HFFc6 (cell line): ENCODE measurements at places on chromosomes 16 and 17. TPM values are rescaled to one million over a fixed set of nuclear protein-coding genes. Genes with fewer than 3 reads are reported as not detected.
A peak's percentile ranks its signal among the peaks of the same experiment; 100 is the strongest.

GRCh38 chr17:31371511-31372097 is 19.9 kb upstream of the RAB11FIP4 start:
- peak overlapping the region; percentile 1 for H3K27ac ChIP-seq
- peaks cover 9% of the 10 kb centered on the region for H3K36me3 ChIP-seq
- peak; percentile 18 for DNase-seq
- peaks cover 45% of the 10 kb centered on the region for H3K4me1 ChIP-seq
- H3K27me3 ChIP-seq, result peaks cover 1% of the 10 kb centered on the region; the same call in 1 of the 2 replicates

Gene TAT
- total RNA-seq, result not detected in 3 replicates

DNA sequence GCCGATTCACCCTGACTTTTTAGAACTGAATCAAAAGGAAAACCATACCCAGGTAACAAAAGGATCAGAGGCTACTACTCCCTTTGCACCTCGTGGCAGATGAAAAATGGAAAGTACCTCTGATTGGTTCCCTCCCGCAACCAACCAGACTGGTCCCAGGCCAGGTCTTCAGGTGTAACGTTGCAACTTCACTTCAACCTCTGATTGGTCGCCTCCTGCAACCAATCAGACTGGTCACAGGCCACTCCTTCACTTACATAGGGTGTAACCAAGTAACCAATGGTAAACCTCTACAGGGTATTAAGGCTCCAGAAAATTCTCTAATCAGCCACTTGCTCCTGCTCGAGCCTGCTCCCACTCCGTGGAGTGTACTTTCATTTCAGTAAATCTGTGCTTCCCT is 89.4 kb downstream of the ADCY9 start:
- H3K36me3 ChIP-seq, result peaks cover 22% of the 10 kb centered on the region
- H3K27me3 ChIP-seq, result no peaks in the 10 kb centered on the region
- H3K4me3 ChIP-seq, result no peak overlapping the region

- H3K36me3 ChIP-seq, result peaks cover 11% of the 10 kb centered on the region
- DNase-seq, result no peak
- peak within 1 kb of the TSS; percentile 12; the same call in 1 of the 2 replicates for H3K27ac ChIP-seq
- peaks cover 6% of the 10 kb centered on the region for H3K4me1 ChIP-seq
- peaks cover 19% of the 10 kb centered on the region for H3K27me3 ChIP-seq
These were observed at the start of gene TNK1 for GRCh38 chr17:7380855-7381683. TNK1 (plus strand) TSS chr17:7381089; CDS start chr17:7382927, 1,838 bp downstream.

Gene EVPL
- not detected in 3 replicates for total RNA-seq

- no peak overlapping the region for H3K27ac ChIP-seq
- peaks cover 10% of the 10 kb centered on the region; the same call in 1 of the 2 replicates for H3K4me1 ChIP-seq
- no peak overlapping the region for H3K4me3 ChIP-seq
- DNase-seq, result peak; percentile 24
- no peaks in the 10 kb centered on the region for H3K36me3 ChIP-seq
These were observed 250.1 kb upstream of the CDH5 start for GRCh38 chr16:66116163-66117002.

GRCh38 chr16:3654249-3654991 is at the start of gene DNASE1:
DNASE1 (plus strand) TSS chr16:3654691; CDS start chr16:3655374, 683 bp downstream.
- DNase-seq, result peak; percentile 31
- H3K4me1 ChIP-seq, result no peaks in the 10 kb centered on the region; the same call in 1 of the 2 replicates
- peaks cover 3% of the 10 kb centered on the region; the same call in 1 of the 2 replicates for H3K27me3 ChIP-seq
- H3K36me3 ChIP-seq, result peaks cover 21% of the 10 kb centered on the region

Gene CRYBA1
- total RNA-seq, result not detected in 3 replicates

GRCh38 chr16:23801378-23801777 is 34.4 kb upstream of the PRKCB start:
- H3K27me3 ChIP-seq, result peaks cover 4% of the 10 kb centered on the region; the same call in 1 of the 2 replicates
- H3K4me3 ChIP-seq, result no peak overlapping the region
- peaks cover 11% of the 10 kb centered on the region for H3K4me1 ChIP-seq

DNA sequence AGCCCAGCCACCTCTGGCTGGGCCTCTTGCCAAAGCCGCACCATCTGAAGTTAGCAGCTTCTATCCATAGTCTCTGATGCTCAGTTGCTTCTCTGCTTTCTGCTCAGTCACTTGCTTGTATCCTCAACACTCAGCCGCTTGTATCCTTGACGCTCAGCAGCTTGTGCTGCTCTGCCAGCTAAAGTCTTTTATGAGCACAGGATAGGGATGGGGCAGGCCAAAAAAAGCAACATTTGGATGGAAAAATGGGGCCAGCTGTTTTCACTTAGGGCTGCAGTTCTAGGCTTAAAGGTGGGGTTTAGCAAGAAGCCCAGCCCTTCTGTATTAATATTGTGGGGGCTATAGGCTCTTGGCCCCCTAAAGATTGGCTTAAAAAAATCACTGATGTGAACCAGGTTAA is 739.4 kb downstream of the CDH8 start:
- no peak for DNase-seq
- no peaks in the 10 kb centered on the region for H3K4me1 ChIP-seq
- no peaks in the 10 kb centered on the region for H3K27me3 ChIP-seq
- no peak overlapping the region for H3K4me3 ChIP-seq
- no peak overlapping the region for H3K27ac ChIP-seq

Gene HCRT
- not detected in 2 replicates for total RNA-seq

DNA sequence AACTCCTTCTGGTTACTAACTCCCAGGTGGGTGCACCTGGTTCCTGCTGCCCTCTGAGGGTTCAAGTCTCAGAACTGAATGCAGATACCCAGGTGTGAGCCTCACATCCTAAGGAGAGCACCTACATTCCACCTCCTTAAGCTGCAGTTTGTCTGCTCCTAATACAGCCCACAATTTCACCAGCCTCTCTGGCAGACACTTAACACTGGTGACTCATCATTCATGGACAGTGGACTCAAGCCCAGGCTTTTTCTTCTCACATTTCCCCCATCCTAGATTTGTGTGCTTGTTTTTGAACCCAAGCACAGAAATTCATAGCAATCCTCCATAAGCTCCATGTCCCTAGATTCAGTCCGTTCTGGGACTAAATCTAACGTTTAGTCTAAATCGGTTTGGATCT is 7.0 kb upstream of the MAF start:
- peaks cover 4% of the 10 kb centered on the region; the same call in 1 of the 2 replicates for H3K27me3 ChIP-seq
- H3K27ac ChIP-seq, result no peak overlapping the region
- no peak for DNase-seq
- H3K4me1 ChIP-seq, result no peaks in the 10 kb centered on the region
- no peaks in the 10 kb centered on the region for H3K36me3 ChIP-seq

Gene TMEM114
- total RNA-seq, result not detected in 3 replicates

DNA sequence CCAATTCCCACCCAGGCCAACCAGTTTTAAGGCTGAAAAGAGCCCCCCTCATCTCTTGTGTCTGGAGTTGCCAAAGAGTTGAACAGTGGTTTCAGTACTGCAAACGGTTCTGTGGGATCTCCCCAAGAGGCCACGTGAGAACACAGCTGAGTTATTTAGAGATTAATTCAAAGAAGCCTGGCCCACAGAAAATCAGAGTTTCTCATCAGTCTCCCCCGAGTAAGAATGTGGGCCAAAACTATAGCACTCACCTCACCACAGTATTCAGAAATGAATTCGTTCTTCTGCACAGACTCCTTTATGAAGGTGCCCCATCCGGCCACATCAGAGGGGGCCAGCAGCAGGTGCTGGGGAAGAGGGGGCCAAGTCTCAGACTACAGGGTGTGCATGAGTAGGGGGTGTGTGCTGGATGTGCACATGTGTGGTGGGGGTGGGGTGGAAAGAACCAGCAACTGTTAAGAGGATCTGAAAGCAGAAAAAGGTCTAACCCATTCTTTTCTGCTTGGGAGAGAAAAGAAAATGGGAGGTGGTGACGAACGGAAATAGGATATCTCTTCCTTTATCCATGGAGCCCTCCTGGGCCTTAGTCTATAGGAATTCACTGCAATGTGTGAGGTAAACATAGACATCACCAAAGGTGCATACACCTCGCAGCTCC is 22.6 kb downstream of the CNTNAP1 start:
- no peak overlapping the region for H3K4me3 ChIP-seq
- peaks cover 2% of the 10 kb centered on the region; the same call in 1 of the 2 replicates for H3K27me3 ChIP-seq
- H3K4me1 ChIP-seq, result peaks cover under 1% of the 10 kb centered on the region; the same call in 1 of the 2 replicates

- no peak overlapping the region for H3K27ac ChIP-seq
- H3K36me3 ChIP-seq, result no peaks in the 10 kb centered on the region
- H3K4me3 ChIP-seq, result no peak overlapping the region
- no peaks in the 10 kb centered on the region; the same call in 1 of the 2 replicates for H3K4me1 ChIP-seq
- no peak for DNase-seq
- peaks cover 36% of the 10 kb centered on the region for H3K27me3 ChIP-seq
These were observed 167.0 kb downstream of the MRM1 start for GRCh38 chr17:36768394-36768793.

GRCh38 chr17:82283208-82283749 is 9.8 kb upstream of the CSNK1D start:
- peak; percentile 87 for DNase-seq
- H3K4me1 ChIP-seq, result peaks cover 36% of the 10 kb centered on the region
- no peak overlapping the region for H3K4me3 ChIP-seq
- peak overlapping the region; percentile 21 for H3K27ac ChIP-seq
- H3K36me3 ChIP-seq, result no peaks in the 10 kb centered on the region

Gene SDR42E2
- total RNA-seq, result not detected in 3 replicates

GRCh38 chr17:164303-165235 is 16.9 kb downstream of the DOC2B start:
- no peaks in the 10 kb centered on the region for H3K36me3 ChIP-seq
- no peak overlapping the region for H3K27ac ChIP-seq

Gene SDK2
- total RNA-seq, result not detected in 3 replicates

Gene MT1A
- not detected in 2 replicates for total RNA-seq

Gene ACSM2A
- not detected in 3 replicates for total RNA-seq

GRCh38 chr16:1990351-1991134 is 773 bp downstream of the SYNGR3 start:
- no peak for DNase-seq
- peaks cover 10% of the 10 kb centered on the region; the same call in 1 of the 2 replicates for H3K27me3 ChIP-seq
- peaks cover 9% of the 10 kb centered on the region; the same call in 1 of the 2 replicates for H3K36me3 ChIP-seq
- H3K27ac ChIP-seq, result no peak overlapping the region
- no peak overlapping the region for H3K4me3 ChIP-seq
- H3K4me1 ChIP-seq, result no peaks in the 10 kb centered on the region

- DNase-seq, result no peak
- H3K27me3 ChIP-seq, result no peaks in the 10 kb centered on the region; the same call in 1 of the 2 replicates
- H3K36me3 ChIP-seq, result no peaks in the 10 kb centered on the region
- H3K4me1 ChIP-seq, result peaks cover 54% of the 10 kb centered on the region
These were observed 2.7 kb upstream of the C16orf74 start for GRCh38 chr16:85753559-85753958.
